ENCODE measurements at places on chromosomes 4 and X. TPM values are rescaled to one million over a fixed set of nuclear protein-coding genes. Genes with fewer than 3 reads are reported as not detected.
A peak's percentile ranks its signal among the peaks of the same experiment; 100 is the strongest.

GALNTL6 gene
- total RNA-seq: not detected

ETNPPL gene
- total RNA-seq: not detected

CCNA2 gene
- 75.4 TPM for total RNA-seq

HTN1 gene
- total RNA-seq: not detected

GPC4 gene
- 9.7 TPM for total RNA-seq

PDCL2 gene
- 0.47 TPM for total RNA-seq

DNA sequence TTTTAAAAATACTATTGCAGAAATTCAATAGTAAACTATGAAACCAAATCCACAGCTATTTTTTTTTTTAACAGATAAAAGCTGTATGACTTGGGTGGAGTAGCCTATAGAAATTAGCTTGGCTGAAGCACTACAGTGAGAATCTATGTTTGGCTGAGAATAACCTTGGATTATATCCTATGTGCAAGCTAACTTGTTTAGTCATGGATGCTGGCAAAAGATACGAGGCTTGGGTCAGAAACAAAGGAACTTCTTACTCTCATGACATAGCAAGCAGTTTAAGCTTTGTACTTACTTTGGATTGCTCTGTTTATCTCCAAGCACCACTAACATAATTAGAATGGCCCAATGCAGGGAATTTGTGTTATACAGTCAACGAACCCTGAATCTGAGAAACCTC, 119.2 kb upstream of the GRID2 start:
- no peaks in the 10 kb centered on the region for H3K4me1 ChIP-seq
- H3K27me3 ChIP-seq: no peaks in the 10 kb centered on the region
- no peak for DNase-seq
- H3K36me3 ChIP-seq: no peaks in the 10 kb centered on the region
- H3K4me3 ChIP-seq: no peak overlapping the region

DNA sequence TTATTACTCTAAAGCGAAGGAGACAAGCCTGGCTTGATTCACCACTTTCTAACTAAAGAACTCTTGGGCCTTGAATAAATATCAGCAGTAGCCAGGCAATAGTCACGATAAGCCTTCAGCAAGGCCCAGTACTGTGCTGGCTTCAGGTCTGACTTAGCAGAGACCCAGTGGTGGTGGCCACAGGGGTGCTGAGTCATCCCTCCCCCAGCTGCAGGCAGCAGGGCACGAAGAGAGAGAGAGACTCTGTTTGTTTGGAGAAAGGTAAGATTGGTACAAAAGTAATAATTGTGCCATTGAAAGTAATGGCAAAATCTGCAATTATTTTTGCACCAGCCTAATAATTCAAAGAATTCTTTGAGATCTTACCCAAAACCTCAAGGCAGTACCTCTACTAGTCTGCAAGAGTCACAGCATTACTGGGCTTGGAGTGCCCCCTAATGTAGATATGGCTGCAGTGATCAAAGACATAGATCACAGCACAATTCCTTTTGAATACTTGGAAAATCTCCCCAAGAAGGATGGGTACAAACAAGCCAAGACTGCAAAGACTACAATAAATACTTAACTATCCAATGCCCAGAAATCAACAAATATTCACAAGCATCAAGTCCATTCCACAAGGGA, 159.5 kb upstream of the USP38 start:
- no peaks in the 10 kb centered on the region for H3K36me3 ChIP-seq
- no peaks in the 10 kb centered on the region for H3K27me3 ChIP-seq
- DNase-seq: peak; percentile 50
- H3K27ac ChIP-seq: no peak overlapping the region
- H3K4me1 ChIP-seq: peaks cover 6% of the 10 kb centered on the region

DNA sequence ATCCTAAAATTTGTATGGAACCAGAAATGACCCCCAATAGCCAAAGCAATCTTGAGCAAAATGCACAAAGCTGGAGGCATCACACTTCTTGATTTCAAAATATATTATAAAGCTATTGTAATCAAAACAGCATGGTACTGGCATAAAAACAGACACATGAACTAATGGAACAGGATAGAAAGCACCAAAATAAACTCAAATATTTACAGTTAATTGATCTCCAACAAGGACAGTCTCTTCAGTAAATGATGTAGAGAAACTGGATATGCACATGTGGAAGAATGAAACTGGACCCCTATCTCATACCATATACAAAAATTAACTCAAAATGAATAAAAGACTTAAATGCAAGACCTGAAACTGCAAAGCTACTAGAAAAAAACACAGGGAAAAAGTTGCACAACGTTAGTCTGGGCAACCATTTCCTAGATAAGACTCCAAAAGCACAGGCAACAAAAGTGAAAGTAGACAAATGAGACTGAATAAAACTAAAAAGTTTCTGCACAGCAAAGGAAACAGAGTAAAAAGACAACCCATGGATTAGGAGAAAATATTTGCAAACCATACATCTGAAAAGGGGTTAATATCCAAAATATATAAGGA, 64.9 kb downstream of the CD99L2 start:
- H3K27me3 ChIP-seq: no peaks in the 10 kb centered on the region
- no peaks in the 10 kb centered on the region for H3K4me1 ChIP-seq
- H3K36me3 ChIP-seq: no peaks in the 10 kb centered on the region
- H3K27ac ChIP-seq: no peak overlapping the region
- H3K4me3 ChIP-seq: no peak overlapping the region
- DNase-seq: no peak

GRCh38 chr4:46274717-46275116, 115.2 kb downstream of the GABRA2 start:
- no peaks in the 10 kb centered on the region for H3K27me3 ChIP-seq
- no peaks in the 10 kb centered on the region for H3K36me3 ChIP-seq
- H3K4me3 ChIP-seq: no peak overlapping the region
- no peak for DNase-seq

- DNase-seq: no peak
- no peak overlapping the region for H3K27ac ChIP-seq
- H3K27me3 ChIP-seq: no peaks in the 10 kb centered on the region
- peaks cover 7% of the 10 kb centered on the region for H3K4me1 ChIP-seq
Measured at GRCh38 chr4:109571494-109571893, 11.4 kb downstream of the MCUB start.

DNA sequence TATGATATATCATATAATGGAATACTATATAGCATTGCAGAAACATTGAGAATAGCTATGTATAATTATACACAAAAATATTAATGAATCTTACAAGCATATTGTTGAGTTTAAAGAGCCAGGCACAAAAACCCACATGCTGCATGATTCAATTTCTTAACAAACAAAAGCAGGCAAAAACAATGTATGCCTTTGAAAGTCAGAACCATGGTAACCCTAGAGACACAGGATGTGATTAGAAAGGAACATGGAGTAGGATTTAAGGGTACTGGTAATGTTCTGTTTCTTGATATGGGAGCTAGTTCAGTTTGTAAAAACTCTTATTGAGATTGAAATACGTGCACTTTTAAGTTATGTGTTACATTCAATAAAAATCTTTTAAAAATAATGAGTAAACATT, 21.5 kb downstream of the CXCL8 start:
- no peak for DNase-seq
- H3K36me3 ChIP-seq: no peaks in the 10 kb centered on the region
- no peaks in the 10 kb centered on the region for H3K4me1 ChIP-seq

- H3K27ac ChIP-seq: no peak overlapping the region
- no peak overlapping the region for H3K4me3 ChIP-seq
- H3K4me1 ChIP-seq: no peaks in the 10 kb centered on the region
Measured at GRCh38 chr4:184019076-184019475, 114.0 kb downstream of the STOX2 start.

DNA sequence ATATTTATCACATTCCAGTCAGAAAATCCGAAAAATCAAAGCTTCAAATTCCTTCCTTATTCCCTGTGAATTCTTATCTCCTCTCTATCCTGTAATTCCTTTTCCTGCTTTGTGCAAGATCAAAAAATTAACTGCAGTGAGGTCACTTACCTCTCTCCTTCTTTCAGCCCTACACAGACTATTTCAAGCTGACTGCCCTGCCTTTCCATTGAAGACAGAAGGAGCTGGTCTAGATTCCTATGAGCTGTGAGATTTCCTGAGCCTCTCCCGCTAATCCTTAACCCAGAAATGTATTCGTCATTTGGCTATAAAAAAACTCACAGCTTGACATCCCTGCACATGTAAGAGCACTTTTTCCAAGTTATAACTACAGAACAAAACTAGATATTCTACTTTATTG, 26.6 kb downstream of the TRIML2 start:
- no peak overlapping the region for H3K27ac ChIP-seq
- H3K27me3 ChIP-seq: no peaks in the 10 kb centered on the region
- no peak overlapping the region for H3K4me3 ChIP-seq
- DNase-seq: no peak
- no peaks in the 10 kb centered on the region for H3K36me3 ChIP-seq
- no peaks in the 10 kb centered on the region for H3K4me1 ChIP-seq

GRCh38 chr4:87309625-87310024, 13.1 kb downstream of the HSD17B13 start:
- H3K27ac ChIP-seq: no peak overlapping the region
- no peak overlapping the region for H3K4me3 ChIP-seq
- no peaks in the 10 kb centered on the region for H3K36me3 ChIP-seq
- H3K4me1 ChIP-seq: no peaks in the 10 kb centered on the region
- H3K27me3 ChIP-seq: no peaks in the 10 kb centered on the region
- DNase-seq: no peak

DNA sequence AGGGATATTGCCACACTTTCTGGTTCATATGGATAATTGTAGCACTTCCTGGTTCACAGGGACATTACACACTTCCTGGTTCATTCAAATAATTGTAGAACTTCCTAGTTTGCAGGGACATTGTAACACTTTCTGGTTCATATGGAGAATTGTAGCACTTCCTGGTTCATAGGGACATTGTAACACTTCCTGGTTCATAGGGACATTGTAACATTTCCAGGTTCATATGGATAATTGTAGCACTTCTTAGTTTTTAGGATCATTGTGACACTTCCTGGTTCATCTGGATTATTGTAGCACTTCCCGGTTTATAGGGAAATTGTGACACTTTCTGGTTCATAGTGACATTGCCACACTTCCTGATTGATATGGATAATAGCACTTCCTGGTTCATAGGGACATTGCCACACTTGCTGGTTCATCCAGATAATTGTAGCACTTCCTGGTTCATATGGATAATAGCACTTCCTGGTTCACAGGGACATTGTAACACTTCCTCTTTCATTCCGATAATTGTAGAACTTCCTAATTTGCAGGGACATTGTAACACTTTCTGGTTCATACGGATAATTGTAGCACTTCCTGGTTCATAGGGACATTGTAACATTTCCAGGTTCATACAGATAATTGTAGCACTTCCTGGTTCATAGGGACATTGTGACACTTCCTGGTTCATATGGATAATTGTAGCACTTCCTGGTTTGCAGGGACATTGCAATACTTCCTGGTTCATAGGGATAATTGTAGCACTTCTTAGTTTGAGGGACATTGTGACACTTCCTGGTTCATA, 59.2 kb upstream of the CD99 start:
- H3K36me3 ChIP-seq: no peaks in the 10 kb centered on the region
- no peak for DNase-seq
- H3K4me3 ChIP-seq: no peak overlapping the region
- peak overlapping the region; percentile 65 for H3K27ac ChIP-seq

DNA sequence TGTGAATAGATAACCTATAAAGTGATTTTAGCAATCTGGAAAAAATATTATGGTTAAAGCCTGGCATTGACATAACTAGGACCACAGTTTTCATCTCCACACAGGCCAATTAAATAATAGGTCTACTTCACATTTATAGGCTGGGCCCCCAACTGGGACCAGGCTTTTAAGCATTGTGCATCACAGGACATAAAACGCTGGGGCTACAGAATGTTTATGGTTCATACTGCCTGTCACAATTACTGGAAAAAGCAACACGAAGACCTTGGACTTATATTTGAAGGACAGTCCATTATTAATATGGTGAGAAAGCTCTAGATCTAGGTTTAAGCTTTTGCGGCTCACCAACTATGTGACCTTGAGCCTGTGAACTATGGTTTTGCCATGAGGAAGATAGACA, 94.2 kb downstream of the MFAP3L start:
- no peak overlapping the region for H3K27ac ChIP-seq
- H3K27me3 ChIP-seq: no peaks in the 10 kb centered on the region
- DNase-seq: no peak
- H3K4me3 ChIP-seq: no peak overlapping the region
- no peaks in the 10 kb centered on the region for H3K36me3 ChIP-seq

- H3K4me3 ChIP-seq: no peak overlapping the region
- no peaks in the 10 kb centered on the region for H3K36me3 ChIP-seq
- no peaks in the 10 kb centered on the region for H3K4me1 ChIP-seq
Measured at GRCh38 chr4:139791681-139792080, 126.1 kb downstream of the MGST2 start.

DNA sequence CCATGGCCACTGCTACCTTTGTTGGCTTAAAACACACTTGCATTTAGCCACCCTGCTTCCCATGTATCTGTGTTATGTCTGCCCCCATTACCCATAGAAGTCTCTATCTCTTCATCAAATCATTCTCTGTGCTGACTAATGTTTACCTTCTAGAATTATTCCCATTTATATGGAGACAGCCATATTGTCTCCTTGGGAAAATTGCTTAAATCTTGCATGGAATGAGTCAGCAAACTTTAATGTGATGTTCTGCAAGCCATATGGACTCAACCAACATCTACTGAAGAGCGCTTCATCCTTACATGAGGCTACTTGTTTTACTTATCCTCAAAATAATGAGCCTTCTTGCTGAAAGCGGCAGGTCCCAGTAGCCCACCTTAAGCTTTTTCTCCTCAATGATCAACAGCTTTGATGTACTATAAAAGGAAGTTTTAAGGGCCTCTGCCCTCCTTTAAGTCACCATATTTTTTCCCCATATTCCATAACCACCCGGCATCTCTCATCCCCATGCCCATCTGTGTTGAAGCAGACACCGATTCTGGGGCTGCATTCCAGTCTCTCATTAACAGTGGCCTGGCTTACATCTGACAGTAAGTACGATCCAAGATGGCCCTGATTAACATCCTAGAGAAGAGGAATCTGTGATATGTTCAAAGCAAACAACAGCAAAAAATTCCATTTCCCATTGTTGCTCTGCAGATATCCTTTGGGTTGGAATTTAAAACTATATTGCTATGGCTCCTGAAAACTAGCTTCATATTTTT, 130.4 kb downstream of the ARHGAP6 start:
- H3K4me3 ChIP-seq: no peak overlapping the region
- no peak for DNase-seq
- no peak overlapping the region for H3K27ac ChIP-seq
- no peaks in the 10 kb centered on the region for H3K27me3 ChIP-seq
- H3K4me1 ChIP-seq: no peaks in the 10 kb centered on the region
- no peaks in the 10 kb centered on the region for H3K36me3 ChIP-seq
